Brain microvascular endothelial cell (primary cell): ENCODE measurements at places on chromosomes 6 and 20.

- no peak for DNase-seq
Observed at GRCh38 chr20:6689339-6689973, 78.0 kb upstream of the BMP2 start.

- DNase-seq, result no peak
Observed at GRCh38 chr20:50690650-50691572, at the start of gene RIPOR3. Gene RIPOR3, minus strand, starts transcription at chr20:50691542. Its CDS starts 414 bp downstream, at chr20:50691128.

- no peak for DNase-seq
Observed at GRCh38 chr20:60690771-60691170, 561.3 kb upstream of the CDH4 start.

DNA sequence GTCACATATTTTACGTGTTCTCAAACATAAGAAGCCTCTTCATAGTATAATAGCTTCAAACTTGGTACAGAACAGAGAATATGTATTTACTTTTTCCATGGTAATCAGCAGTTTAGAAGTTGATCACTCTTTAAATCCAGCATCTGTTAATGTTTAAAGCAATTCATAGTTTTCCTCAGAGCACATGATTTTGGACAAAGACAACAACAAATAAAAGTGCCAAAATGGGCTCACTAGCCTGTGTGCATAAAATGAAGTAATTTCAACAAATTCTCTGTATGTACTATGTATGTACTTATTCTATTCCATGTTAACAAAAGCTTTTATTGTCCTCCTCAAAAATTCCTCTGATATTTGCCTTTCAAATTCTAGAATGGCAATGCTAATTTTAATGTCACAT lies 38.1 kb upstream of the UST start:
- DNase-seq, result no peak

- no peak for DNase-seq
Observed at GRCh38 chr6:144351379-144352127, 66.4 kb downstream of the UTRN start.
